ENCODE measurements at places on chromosomes 4 and X.

DNA sequence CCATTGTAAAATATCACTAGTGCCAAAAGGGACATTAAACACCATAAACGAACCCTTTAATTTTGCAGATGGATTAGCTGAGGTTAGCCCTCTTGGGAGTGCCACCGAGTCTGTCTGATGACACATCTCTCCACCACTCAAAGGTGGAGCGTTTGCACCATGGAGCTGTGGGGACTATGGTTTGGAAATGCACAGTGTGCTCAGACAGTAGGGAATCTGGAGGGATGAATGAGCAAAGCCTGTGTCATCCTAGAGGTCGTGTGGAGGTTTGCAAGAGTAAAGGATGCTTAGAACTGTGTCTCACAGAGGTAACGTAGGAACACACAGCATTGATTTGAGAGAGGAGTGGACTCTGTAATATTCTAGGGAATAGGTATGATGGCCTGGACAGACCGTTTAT lies 93.7 kb downstream of the CLNK start:
- no peak for DNase-seq

GRCh38 chr4:153494562-153494961 lies 28.4 kb downstream of the TMEM131L start:
- DNase-seq: no peak

- DNase-seq: no peak
Measured at GRCh38 chrX:20362268-20363267, 95.9 kb upstream of the RPS6KA3 start.

DNA sequence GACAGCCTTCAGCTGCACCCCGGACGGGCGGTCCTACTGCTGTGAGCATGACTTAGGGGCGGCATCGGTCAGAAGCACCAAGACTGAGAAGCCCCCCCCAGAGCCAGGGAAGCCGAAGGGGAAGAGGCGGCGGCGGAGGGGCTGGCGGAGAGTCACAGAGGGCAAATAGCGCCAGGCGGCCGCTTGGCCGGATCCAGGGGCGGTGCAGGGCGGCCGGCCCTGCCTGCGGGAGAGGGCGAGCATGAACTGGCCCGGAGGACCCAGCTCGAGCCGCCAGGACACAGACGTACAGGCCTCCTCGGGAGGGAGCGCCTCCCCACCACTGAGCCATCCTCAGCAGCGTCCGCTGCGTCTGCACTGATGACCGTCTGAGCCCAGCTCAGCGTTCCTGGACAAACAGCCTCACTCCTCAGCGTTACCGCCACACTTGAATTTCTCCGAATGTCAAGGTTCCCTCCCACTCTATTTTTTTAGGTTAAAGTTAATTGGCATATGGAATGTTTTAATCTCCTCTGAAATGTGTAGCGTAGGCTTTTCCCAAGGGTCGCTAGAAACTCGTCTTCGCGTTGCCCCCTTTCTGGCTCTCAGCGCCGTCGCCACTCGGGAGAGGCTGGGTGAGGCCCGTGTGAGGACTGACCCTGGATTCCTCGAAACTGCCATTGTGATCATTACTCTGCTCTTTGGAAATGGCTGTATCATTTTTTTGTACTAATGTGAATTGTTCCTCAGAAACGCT lies 29.9 kb downstream of the NELFA start:
- no peak for DNase-seq

DNA sequence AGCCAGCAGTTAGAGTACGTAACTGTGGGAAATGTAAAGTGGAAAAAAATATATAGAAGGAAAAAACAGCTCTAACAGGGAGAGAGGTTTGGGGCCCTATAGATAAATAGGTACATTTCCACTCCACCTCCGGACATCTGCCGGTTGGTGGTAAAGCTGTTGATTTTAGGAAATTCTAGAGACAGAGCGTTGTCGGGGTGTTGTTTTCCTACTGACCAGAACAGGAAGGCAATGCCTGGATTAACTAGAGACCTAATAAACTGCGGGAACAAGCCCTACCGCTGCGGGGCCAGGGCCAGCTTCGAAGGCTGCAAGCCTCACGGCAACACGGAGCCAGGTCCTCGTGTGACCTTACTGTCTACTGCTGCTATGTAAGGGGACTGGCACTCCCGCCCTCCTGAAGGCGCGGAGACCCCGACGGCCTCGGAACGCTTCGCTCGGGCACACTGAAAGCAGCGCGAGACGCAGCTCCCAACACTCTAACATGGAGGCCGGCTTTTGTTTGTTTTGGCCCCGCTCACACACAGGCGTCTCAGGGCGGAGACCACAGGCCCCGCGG lies 702 bp upstream of the CDKN2AIP start:
- DNase-seq: no peak

GRCh38 chrX:108114541-108114940 lies 23.0 kb downstream of the ATG4A start:
- no peak for DNase-seq

DNA sequence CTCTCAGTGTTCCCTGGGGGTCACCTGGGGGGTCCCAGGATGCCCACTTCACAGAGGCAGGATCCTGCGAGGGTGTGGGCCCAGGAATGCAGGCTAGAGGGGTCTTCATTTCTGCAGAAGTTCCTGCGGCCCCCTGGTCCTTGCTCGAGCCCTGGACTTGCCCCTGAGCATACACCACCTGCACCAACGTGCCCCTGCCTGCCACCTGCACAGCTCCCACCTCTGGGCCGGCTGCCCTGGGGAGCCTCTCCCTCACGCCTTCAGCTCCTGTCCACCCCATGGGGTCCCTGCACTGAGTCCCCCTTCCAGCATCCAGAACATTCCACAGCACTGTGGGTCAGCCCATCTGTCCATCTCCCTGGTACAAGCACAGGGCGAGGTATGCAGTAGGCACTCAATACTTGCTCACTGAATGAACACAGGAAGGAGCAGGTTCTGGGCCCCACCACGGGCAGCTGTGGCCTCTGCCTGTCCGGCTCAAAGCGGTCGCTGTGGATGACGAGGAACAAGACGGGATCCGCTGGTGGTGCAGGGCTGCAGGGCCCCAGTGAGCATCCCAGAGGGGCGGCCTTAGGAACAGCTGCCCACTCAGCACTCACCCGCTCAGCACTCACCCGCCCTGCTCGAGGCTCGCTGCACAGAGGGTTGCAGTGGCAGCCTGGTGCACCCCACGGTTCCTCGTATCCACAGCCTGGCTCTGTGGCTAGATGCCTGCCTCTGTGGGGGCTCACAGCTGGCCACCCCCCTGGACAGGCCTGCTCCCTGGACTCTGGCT lies 70.5 kb upstream of the MXD4 start:
- no peak for DNase-seq

- no peak for DNase-seq
Measured at GRCh38 chrX:9597361-9598035, 132.6 kb downstream of the TBL1X start.

DNA sequence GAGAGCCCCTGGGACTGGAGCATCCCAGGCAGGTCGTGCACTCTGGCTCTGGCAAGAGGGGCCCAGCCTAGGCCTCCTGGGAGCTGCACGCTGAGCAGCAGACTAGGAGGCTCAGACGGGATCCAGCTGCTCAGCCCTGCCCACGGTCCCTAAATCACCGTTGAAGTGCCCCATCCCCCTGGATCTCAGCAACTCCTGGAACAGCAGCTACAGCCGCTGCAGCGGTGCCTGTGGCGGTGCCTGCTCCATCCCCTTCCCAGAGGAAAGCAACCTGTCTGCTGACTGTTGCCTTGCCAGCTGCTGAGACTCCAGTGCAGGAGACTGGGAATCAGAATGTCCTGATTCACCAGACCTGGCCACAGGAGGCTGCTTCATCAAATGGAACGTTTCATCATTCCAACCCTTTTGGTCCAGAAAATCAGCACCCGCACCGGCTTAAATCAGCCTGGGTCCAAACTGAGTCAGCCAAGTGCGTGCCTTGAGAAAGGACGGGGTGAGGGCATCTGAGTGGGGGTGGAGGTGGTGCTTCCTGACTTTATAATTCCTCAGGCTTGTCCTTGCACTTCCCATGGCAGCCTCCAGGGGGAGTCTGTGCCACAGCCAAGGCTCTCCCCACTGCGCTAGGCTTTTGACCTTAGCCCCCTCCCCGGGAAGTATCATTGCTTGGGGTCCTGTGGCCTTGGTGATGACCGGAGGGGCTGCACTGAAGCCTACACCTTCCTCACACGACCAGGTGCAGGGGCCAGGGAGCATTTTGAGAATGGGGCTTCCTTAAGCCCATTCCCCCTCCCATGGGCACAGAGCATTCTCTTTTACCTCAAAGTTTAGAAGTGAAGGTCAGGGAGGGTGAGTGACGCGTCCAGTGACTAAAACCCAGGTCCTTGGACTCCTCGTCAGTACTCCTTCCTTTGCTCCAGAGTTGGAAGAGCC lies 6.5 kb downstream of the ZNF185 start:
- DNase-seq: peak; percentile 41

DNA sequence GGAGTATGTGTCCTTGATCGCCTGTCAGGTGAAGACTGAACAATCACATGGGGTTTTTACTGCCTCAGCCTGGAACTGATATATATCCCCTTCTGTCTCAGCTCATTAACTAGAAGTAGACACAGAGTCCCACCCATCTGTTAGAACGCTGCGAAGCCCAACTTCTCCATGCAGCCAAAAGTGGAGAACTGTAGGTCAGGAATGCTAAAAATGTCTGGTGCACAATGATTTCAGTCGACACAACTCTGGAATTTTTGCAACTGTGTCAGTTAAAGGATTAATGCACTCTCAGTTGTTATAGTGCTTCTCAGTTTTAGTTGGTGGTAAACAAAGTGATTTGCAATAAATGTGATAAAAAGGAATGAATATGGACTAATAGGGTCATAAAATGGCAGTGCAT lies 287.2 kb downstream of the INPP4B start:
- DNase-seq: no peak

- DNase-seq: peak; percentile 48
Measured at GRCh38 chrX:45771560-45772340, 571.1 kb upstream of the DIPK2B start.

DNA sequence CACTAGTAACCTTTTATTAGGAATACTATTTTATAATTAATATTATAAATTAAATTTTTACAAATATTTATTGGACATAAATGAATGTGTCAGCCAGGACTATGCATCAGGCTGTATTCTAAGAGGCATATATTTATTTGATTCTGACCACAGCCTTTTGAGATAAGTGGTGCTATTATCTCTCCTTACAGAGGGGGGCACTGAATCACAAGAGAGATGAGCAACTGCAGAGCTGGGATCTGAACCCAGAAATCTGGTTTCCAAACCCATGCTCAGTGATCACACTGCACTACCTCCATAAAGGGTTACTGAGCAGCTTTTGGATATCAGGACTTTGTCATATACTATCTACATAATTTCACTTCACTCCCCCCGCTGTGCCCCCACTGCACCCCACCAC lies 322.0 kb downstream of the TMA16 start:
- no peak for DNase-seq

Data from activated CD4-positive, alpha-beta T cell treated with anti-CD3 and anti-CD28 coated beads for 4 hours (primary cell).